Frontal cortex (tissue), 4 donors: ENCODE measurements at places on chromosomes 5 and 9.
A peak's percentile ranks its signal among the peaks of the same experiment; 100 is the strongest.

GRCh38 chr5:29161399-29162291 is 2031.8 kb upstream of the CDH6 start:
- no peak for DNase-seq

DNA sequence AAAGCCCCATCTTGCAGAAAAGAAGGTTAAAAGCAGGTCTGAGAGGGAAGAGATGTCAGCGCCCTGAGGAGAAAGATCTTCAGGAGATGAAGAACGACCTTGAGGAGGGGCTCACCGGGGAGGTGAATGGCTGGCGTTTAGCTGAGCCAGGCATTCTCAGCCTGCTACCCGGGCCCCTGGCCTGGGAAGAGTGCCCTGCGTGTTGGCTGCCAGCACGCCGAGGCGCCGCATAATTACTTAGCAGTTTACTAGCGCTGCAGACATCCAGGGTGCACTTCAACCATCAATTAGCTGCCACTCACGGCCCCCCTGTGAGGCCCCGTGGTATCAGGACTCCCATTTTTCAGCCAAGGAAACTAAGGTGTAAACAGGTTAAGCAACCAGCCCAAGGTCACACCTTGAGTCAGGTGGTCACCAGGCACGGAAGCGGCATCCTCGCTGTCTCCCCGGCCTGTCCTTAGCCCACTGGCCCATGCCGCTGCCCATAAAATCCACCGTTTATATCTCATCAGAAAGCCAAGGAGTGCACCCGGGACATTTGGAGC is 551.9 kb downstream of the BNC2 start:
- no peak for DNase-seq

DNA sequence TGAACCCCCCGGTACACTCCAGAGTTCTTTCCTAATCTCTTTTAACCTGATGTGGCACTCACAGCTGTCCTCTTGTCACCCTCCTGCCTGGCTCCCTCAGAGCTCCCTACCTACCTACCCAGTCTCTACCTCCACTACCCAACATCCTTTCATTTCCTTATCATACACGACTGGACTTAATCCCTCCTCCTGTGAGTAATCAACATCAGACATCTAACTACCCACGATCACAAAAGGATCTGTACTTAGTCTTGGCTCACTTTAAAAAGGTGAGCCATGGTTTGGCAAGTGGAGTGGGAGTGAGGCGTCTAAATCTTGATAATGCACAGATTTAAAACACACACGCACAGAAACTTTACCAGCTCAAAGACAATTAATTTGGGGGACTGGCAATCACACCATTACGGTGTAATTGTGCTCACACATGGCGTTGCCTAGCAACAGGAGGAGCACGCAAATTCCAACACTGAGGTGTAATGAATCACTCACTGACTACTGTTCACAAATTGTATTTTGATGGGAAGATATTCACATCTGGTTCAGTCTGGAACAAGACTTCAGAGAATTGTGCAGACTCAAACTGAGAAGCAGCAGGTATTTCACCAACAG is 235.9 kb downstream of the EPB41L4A start:
- no peak for DNase-seq

GRCh38 chr9:125747053-125747764 is at the start of gene PBX3:
PBX3 (plus strand) TSS chr9:125747373.
- DNase-seq = peak; percentile 80

DNA sequence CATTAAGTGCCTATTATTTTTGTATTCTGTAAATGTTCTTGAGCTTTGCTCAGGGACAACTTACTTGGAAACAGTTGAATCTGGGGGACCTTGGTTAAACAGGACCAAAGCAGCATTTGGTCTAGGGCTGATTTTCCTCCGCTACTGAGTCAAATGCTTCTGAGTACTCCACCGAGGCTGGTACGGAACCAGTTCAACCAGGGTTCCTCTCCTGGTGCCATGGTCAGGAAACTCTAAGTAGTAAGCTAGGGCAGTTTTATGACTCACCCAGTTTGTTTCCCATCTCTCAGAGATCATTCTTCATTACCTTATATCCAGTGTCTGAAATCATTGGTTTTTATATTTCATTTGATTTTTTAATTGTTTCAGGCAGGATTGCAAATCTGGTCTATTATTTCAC is 111.9 kb upstream of the TNFAIP8 start:
- DNase-seq = no peak

- no peak for DNase-seq
Measured at GRCh38 chr9:13351778-13352386, 72.4 kb upstream of the MPDZ start.

GRCh38 chr5:127210042-127210441 is 80.6 kb upstream of the MEGF10 start:
- no peak for DNase-seq

DNA sequence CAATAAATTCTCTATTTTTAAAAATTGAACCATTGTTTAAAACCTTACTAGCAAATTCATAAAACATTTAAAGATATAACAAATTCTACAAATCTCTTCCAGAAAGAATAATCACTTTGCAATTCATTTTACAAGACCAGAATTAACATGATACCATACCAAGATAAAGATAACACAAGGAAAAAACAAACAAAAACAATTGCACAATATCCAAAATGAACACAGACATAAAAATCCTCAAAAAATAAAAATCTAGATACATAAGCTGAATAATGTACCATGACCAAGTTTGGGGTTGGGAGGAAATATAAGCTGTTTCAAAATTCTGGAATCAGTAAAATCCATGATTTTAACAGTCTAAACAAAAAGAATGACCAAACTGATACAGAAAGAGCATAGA is 11.1 kb downstream of the CCNG1 start:
- DNase-seq = no peak

DNA sequence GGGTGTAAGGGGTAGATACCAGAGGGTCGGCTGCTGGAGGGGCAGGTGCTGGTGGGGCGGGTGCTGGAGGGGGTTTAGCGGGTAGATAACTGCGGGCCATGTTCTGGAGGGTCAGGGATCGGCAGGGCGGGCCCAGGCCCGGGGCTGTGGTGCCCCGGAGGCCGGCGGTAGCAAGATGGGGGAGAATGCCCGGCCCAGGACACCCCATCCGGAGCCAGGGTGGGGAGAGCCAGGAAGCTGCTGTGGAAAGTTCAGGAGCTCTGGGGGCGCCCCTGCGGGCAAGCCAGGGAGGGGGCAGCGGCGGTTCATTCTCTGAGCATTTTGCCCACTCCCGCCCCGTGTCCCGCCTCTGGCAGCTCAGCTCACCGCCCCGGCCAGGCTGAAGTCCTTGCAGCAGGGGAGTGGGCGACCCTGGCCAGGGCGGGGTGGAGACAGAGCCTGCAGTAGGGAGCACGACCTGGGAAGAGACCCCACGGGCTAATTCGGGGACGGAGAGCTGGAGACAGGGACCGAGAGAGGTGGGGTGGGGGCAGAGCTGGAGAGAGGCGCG is 538 bp downstream of the PRRT1B start:
- DNase-seq = no peak

DNA sequence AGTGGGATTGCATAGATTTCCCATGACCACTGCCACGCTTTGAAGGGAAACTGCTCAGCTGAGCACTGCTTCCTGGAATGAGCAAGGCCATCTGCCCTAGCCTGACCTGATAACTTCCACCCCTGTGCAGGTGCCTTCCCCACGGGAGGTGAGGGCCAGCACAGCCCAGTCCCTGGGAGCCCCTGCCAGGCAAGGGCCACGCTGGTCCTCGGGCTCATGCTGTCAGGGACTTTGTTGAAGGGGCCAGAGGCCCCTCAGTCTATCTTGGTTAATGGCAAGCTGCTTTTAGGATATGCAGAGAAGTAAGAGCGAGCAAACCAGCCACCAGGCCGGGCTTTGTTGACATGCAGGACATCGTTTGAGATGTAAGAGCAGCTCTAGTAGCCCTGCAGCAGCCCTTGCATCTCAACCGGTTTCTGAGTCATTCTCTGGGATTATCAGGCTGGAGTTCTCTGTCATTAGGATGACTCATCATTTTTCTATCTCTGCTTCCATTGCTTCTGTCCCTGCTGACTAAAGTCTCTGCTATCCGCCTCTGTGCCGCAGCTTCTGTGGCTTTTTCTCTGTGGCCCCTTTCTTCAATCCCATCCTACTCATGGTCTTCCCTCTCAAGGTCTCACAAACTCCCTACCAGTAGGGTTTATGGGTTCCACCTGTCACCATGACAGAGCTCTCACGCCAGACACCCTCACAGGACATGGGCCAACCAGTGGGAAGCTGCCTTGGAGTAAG is 30.6 kb upstream of the IQGAP2 start:
- no peak for DNase-seq

DNA sequence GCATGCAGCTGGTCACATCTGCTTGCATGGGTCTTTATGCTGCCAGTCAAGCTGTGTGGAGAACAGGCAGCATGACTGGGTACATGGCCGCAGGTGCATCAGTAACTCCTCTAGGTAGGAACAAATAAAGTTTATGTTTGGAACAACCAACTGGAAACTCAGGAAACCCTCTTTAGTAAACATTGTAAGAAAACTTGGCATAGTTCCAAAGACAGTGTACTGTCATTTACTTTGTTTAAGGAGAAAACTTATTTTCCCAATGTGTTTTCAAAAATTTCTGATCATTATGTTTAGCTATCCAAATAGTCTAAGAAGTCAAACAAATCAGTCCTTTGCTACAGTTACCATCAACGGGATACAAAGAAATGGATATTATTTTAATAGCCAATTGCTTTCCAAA is 386.0 kb downstream of the CHSY3 start:
- no peak for DNase-seq

GRCh38 chr9:82424599-82425120 is 436.1 kb downstream of the SPATA31D1 start:
- no peak for DNase-seq

- DNase-seq = no peak
Measured at GRCh38 chr5:139668064-139668880, 20.1 kb downstream of the CXXC5 start.

DNA sequence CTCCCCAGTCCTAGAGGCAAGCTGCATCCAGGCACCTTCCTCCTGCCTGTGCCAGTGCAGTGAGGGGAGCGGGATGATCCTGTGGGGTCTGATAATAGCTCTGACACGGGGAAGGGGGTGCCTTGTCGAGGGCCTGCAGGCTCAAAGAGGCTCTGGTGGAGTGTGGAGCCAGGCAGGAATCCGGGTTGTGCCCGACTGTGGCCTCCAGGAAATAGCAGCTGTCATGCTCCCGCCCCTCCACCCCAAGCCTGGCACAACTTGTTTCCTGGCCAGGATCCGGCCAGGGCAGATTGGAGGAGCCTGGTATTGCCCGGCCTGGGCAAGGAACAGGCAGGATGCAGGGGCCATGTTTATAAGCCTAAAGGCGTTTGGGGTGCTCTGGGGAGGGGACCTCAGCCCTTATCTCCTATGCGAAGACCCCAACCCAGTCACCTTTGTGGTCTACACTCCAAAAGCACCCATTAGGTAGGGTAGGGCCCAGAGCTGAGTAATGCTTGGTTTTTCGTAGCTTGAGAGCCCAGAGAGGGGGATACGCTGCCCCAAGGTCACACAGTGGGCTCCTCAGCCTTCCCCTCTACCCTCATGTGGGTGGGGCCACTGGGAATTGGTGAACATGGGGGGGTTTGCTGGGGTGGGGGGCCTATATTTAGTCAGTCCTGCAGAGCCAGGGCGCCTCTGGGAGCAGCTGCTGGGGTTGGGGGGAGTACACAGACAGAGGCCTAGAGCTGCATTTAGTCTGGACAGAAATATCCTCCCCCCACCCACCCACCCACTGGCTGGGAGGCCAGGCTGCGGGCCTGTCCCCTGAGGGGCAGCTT is 12.2 kb downstream of the CXXC5 start:
- DNase-seq = no peak

GRCh38 chr9:78905387-78905786 is 608.5 kb downstream of the PSAT1 start:
- no peak for DNase-seq

DNA sequence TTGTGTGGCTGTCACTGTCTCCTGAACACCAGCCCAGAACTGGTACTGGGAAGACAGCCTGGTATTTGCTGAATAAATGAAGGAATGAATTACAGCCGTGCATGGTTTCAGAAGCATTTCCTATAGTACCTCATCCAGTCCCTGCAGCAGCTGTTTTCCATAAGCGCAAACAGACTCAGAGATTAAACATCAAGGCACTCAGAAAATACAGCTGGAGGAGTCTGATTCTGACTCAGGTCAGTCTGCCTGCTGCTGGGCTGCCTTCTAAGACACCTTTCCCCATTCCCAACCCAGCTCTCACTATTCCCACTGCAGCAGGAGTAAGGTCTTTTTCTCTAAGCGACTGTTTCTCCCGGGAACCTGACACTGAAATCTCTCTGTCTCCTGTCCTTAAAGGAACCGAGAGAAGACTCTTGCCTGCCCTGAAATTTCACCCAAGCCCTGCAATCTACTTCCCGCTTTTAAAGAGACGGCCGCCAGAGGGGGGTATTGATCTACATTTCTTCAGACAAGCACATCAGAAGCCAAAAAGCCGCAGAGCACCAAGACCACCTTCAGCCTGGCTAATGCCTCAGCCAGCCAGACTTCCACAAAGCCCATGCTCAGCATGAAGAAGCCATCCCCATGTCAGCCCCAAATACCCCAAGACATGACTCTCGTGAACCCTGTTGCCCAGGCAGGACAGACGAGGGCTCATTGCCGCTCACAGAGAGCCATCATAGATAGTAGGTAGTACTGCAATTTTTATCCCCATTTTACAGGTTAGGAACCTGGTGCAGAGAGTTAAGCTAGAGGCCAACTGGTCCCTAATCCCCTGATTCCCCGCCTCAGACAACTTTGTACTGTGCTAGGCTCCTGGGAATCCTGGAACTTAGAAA is 5.4 kb upstream of the FOXI1 start:
- peak; percentile 47 for DNase-seq

DNA sequence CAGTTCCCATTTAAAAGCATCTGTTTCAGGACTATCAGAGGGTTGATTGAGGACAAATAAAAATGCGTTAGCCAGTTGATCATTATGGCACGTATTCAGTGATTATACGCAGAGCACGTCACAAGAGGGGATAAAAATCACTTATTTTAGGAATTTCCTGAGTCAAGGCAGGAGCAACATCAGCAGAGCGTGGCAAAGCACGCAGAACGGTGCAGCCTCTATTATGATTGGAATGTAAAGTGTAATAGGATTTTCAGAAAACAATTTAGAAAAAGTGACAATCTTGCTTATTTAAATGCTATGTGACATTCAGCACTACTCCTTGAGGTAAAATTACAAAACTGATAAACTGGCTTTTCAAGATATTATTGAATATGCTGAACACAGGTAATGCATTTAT is 413.6 kb upstream of the DAP start:
- DNase-seq = no peak

DNA sequence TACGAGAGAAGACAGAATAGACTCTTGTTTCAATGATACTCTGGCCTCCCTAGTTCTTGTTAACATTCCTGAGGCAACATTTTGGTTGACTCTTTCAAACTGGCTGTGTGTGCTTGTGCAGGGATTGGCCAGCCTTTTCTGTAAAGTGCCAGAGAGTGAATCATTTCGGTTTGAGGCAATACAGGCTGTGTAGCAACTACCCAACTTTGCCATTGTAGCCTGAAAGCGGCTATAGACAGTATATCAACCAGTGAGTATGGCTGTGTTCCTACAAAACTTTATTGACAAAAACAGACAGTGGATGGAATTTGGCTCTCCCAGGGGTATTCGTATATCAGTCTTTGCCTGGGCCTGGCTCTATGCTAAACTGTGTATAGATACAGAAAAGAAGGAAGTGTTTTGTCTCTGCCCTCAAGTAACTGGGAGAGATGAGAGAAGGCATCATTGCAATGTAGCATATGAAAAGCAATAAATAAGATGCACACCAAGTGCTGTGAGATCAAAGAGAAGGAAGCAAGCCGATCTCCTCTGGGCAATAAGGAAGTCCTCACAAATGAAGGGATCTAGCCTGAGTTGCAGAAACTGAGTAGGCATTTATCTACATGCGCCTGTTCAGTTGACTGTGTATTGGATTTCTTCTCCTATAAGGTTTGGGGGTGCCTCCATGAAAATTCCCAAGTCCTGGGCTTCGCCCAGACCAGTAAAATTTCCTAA is 568.0 kb upstream of the KLF4 start:
- DNase-seq = no peak
